ENCODE measurements at places on chromosomes 4 and X. TPM values are rescaled to one million over a fixed set of nuclear protein-coding genes. Genes with fewer than 3 reads are reported as not detected.

GRCh38 chrX:53950130-53950733 is 94.0 kb downstream of the PHF8 start:
- no peak for DNase-seq

GRCh38 chrX:17655211-17656034 is 81.9 kb upstream of the SCML1 start:
- no peak for DNase-seq

DNA sequence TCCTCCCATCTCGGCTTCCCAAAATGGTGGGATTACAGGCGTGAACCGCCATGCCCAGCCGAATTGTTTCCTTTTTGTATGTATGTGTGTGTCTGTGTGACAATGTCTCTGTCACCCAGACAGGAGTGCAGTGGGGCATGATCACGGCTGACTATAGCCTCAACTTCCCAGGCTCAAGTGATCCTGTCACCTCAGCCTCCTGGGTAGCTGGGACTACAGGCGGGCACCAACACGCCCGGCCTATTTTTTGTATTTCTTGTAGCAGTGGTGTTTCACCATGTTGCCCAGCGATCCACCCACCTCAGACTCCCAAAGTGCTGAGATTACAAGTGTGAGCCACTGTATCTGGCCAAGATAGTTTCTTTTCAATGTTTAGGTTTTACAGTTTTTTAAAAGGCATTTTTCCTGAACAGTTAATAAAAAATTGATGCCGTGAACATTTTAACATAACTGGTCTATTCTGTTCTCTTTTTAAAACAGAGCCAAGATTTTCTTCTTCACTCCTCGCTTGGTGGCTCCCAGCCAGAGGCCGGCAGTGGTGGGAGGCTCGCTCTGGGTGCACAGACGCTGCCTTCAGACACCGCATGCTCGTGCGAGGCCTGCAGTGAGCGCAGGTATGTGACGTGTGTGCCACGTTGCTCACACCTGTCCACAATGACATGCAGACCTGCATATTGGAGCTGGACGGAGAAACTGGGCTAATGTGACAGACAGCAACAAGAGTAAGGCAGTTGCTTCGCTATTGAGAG is 88.5 kb downstream of the FAM193A start:
- no peak for DNase-seq

DNA sequence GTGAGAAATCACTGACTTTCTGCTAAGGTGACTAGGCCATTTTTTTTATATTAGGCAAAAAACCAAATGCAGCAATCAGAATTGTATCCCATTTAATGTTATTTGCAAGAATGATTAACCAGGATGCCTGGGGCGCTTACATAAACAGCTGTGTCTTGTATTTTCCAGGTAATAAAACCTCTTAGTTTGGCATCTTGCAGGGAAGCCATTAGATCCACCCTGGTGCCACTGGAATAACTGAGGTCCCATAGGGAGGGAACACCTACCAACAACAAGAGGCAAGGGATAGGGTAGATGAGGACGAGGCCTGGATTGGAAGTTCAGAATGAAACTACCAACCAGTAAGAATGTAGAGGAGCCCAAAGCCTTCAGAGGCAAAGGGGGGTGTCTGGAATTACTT is 288.3 kb downstream of the ARHGAP24 start:
- DNase-seq = no peak

GRCh38 chr4:25759101-25759500 is 103.5 kb downstream of the SLC34A2 start:
- no peak for DNase-seq

- DNase-seq = no peak
Measured at GRCh38 chrX:148593146-148593545, 92.7 kb downstream of the AFF2 start.

- no peak for DNase-seq
Measured at GRCh38 chr4:138297743-138298405, 55.7 kb upstream of the SLC7A11 start.

The MAGEB17 gene
- polyA plus RNA-seq = not detected

The SPIN2A gene
- polyA plus RNA-seq = 0.78 TPM

The FGB gene
- polyA plus RNA-seq = not detected

The CD40LG gene
- polyA plus RNA-seq = not detected

The GPAT3 gene
- 9.4 TPM for polyA plus RNA-seq

The GABRQ gene
- polyA plus RNA-seq = 1.4 TPM

All from K562 (cell line).